ENCODE measurements at places on chromosomes 13 and 19.

DNA sequence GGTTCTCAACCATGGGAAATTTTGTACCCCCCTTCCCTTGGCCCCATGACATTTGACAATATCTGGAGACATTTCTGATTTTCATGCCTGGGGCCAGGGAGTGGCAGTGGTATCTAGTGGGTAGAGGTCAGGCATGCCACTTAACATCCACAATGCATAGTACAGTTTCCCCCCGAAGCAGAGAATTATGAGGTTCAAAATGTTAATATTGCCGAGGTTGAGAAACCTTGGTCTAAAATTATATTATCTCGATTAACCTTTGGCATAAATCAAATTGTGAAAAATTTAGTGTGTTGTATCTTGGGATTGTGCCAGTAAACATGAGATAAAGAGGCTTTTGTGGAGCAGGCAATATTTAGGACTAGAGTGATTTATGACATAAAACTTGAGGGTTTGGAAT is 147.9 kb downstream of the LMO7 start:
- DNase-seq: no peak

GRCh38 chr19:35118268-35119020 is 2.8 kb downstream of the FXYD3 start:
- DNase-seq: no peak

- DNase-seq: no peak
These were observed 80.6 kb downstream of the SIPA1L3 start for GRCh38 chr19:37987356-37988332.

DNA sequence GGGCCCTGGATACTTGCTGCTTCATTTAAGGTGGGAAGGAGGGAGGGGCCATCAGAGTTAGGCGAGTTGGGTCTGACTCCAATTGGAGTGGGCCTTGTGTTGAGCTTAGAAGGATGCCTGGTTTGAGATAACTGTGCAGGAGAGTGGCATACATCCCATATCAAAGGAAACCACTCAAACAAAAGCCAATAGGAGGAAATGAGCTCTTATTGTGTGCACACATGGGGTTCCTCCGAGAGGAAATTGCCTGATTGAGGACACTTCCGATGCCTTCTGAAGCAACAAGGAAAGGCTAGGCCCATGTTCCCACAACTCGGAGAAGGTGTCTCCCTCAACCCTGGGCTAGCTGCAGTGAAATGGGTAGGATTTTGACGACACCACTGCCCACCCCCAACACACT is 19.6 kb downstream of the MBNL2 start:
- DNase-seq: no peak

DNA sequence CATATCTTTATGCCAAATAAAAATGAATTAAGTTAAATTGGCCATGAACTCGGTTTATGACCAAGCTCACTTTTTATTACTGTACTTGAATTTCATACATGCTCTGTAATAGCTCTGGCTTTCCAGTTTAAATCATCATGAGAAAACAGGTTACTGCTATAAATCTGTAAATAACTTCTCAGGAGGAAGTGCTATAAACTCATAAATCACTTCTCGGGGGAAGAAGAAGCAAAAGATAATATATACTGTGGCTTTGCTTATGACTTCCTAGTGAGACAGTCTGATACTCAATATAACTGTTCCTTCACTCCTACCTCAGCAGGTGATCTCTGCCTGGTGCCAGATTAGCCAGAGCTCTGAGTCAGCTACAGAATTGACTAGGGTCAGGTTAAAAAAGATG is 12.5 kb downstream of the SUPT20H start:
- no peak for DNase-seq

DNA sequence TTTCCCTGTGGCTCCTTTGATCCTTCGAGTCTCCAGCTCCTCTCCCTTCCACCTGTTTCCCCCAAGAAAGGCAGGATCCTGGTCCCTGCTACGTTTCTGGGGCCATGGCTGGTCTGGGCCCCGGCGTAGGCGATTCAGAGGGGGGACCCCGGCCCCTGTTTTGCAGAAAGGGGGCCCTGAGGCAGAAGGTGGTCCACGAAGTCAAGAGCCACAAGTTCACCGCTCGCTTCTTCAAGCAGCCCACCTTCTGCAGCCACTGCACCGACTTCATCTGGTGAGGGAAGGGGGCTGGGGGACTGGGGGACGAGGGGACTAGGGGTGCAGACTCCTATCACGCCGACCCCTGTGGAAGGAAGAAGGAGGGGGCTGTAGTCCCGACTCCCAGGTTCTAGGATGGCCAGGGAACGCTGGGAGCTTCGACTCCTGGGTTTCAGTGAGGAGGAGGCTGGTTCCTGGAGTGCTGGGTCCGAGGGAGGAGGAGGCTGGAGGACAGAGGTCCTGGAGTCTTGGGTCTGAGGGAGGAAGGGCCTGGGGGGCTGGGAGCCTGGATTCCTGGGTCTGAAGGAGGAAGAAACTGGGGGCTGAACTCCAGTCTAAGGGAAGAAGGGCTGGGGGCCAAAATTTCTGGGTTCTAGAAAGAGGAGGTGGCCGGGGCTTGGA is 524 bp downstream of the PRKCG start:
- DNase-seq: no peak

DNA sequence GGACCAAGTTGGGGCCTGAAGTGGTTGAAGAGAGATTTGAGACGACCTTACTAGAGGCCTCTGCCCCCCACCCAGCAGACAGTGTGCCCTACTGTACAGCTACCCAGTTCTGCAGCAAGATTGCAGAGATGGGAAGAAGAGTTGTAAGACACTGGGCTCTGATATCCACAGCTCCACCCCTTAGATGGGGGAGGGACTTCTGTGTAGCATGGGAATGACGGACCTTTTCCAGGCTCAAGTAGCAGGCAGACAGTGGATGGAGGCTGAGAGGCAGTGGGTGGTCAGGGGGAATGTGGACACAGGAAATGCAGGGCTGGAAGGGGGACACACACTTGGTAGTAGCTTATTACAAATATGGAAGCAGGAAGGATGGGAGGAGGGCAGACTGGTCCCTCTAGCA is 13.0 kb downstream of the LRFN3 start:
- no peak for DNase-seq

GRCh38 chr13:106619688-106620555 is 52.0 kb upstream of the ARGLU1 start:
- peak; percentile 54 for DNase-seq

DNA sequence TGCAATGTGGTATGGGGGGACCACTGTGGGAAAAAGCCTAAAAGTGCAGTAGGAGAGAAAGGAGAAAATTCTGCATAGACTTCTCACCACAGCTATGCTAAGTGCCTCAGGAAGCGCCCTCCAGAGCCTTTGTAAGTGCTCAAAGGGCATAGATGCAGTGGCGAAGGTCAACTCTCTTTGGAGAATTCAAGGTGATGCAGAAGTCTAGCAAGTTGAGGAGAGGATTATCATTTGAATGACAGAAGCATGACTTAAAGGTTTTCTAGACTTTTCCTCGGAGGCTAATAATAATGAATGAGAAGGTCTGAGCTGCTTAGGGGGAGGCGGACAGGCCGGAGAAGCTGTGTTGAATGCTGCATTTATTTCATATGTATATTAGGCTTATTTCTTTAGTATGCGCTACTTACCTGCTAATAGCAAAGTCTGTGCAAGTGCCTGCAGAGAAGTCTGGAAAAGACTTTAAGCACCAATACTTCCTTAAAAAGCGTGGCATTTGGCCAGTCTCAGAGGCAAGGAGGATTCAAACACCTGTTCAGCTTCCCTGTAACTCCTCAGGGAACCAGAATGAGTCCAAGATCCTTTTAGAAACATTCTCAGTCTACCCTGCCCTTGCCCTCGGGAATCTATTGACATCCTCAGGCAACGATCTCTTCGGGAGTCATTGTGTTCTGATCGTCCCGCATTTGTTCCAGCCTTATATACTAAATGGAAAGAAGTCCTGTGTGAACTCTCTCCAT is 56.2 kb downstream of the FLT1 start:
- DNase-seq: no peak

DNA sequence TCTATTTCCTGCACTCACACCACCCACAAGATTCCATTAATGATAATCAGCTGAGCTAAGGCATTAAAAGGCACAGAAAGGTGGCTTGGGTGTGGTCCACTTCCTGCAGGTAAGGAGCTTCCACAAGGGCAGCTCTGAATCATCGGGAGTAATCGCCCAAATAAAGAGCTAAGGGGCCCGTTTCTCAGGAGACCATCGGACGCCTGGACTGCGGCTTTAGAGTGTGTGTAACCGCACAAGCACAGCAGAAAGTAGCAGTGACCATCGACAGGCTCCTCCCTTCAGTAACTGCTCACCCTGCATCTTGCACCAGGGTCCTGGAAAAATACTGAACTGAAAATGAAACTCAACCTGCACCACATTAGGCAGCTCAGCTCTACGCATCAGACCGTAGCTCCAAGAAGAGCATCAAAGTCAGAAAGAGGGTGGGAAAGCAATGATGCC is 6.0 kb downstream of the STK24 start:
- peak; percentile 94 for DNase-seq
